ENCODE measurements at places on chromosomes 3 and 15.

- DNase-seq: no peak
These were observed 129.3 kb upstream of the CD96 start for GRCh38 chr3:111412656-111413055.

DNA sequence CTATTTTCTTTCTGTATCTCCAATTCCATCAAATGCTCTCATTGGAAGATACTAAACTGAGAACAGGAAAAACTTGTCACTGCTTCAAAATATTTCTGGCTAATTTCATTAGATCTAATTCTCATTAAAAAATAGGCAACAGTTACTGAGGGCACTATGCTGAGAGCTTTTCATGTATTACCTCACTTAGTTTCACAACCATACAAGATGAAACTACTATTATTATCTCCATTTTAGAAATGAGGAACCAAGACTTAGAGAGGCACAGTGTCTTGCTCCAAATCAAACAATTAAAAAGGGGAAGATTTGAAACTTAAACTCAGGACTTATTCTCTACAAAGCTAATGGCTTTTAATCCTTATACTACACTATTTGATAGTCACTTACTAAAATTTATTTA lies 7.2 kb upstream of the OTOL1 start:
- no peak for DNase-seq

DNA sequence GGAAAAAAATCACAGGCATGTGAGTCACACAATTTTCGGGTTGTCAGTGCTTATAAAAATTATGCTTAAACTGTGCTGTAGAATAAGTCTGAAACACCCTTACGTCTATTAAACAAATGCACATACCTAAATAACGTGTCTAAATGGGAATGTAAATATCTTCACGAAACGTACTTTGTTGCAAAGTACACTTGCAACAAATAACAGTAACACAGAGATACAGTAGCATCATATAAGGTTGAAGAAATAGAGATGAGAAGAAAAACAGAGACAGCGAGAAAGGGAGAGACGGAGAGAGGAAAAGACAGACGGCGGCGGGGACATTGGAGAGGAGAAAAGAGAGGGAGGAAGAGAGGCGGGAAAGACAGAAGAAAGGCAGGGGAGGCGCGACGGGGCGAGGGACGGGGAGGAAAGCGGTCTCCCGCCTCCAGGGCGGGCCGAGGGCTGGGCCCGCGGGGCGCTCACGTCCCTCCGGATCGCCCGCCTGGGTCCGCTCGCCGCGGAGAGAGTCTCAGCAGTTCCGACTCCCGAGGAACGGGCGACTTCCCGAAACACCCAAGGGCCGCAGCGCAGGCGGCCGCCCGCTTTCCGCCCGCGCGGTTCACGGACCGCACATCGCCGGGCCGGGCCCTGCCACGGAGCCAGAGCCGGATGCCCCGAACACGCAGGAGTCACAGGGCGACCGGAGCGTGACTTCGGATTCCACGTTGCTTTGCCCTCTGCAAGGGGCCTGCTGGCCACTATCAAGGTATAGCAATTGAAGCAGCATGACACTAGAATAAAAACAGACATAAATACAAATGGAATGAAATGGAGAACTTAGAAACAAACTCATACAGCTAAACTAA lies 153.4 kb downstream of the LMLN start:
- no peak for DNase-seq

GRCh38 chr3:54427941-54428871 lies 305.9 kb downstream of the CACNA2D3 start:
- peak; percentile 47 for DNase-seq

- DNase-seq: no peak
These were observed 22.3 kb downstream of the MLH1 start for GRCh38 chr3:37015642-37016041.

- no peak for DNase-seq
These were observed 48.5 kb upstream of the MLF1 start for GRCh38 chr3:158522221-158523136.

DNA sequence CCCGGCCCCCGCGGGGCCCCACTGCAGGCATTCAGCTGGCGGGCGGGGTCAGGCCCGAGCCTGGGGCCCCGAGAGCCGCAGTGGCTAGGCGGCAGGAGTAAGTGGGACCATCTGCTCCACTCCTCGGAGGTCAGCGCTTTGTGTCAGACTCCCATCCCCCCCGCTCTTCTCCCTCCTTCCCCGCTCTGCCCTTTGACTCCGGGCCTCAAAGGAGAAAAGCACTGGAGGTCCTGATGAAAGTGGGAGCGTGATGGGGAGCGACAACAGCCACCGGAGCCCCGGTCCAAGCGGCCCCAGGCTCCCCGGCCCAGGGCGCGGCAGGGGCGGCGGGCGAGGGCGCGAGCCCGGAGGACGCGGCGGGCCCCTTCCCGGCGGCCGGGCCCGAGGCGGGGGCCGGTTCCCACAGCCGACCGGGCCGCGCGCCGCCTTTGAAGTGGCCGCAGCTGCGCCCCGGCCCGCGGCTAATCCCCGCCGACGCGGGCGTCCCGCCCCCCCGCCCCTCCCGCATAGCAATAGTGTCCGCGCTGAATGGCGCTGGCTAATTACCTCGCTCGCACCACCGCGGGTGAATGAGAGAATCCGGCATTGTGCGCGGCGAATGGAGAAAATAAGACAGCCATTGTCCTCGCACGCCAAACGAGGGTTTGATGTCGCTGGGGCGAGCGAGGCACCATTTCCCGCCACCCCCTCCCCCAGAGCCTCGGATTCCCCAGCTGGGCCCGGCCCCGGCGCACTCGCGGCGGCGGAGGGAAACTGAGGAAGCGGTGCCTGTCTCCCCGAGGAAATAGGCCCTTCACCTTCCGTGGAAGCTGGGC lies 22.4 kb downstream of the IGDCC3 start:
- DNase-seq: no peak

GRCh38 chr3:78633626-78634025 lies 1134.2 kb downstream of the ROBO1 start:
- no peak for DNase-seq
